ENCODE measurements at places on chromosomes 11 and 22.

DNA sequence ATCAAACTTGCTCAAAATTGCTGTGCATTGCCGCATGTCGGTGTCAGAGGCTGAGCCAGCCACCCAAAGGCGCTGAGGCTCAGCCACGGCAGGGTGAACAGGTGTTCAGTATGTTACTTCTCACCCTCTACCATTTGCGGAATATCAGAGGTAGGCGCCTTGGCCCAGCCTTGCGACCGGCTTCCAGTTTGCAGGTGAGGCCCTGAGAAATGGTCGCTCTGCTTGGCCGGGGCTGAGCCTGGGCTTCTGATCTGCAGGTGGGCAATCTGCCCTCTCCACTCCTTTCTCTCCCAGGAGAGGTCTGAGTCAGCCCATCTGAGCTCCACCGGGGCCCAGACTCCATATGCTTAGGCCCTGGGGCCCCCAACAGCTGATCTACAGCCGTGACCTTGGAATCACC lies 71.0 kb downstream of the RPS6KA4 start:
- DNase-seq: no peak

DNA sequence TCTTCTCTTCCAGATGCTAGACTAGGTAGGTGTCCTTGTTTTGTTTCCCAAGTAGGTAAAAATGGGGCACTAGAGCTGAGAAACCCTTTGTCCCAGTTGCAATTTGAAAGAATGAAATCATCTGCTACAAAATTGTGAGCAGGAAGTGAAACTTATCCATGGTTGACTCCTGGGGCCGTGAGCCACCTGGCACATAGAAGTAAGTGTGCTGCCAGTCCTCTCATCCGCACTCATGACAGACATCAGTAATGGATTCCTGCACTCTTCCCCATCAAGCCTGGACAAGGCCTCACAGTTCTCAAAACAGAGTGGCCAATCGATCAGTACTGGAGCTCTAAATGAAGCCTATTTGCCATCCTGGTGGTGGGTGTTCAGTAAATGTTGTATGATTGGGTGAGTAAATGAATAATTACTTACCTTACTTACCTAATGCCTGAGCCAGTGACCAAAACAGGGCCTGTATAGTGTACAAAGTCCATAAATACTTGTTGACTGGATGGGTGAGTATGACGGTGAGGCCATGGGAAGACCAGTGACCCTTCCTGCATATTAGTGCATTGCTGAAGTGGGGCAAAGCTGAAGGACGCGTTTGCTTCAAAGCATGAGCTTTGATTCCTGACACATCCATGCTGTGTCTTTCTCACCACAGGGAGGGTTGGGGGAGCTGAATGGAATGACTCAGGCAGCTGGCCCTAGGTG lies 68.9 kb upstream of the HEPHL1 start:
- no peak for DNase-seq

DNA sequence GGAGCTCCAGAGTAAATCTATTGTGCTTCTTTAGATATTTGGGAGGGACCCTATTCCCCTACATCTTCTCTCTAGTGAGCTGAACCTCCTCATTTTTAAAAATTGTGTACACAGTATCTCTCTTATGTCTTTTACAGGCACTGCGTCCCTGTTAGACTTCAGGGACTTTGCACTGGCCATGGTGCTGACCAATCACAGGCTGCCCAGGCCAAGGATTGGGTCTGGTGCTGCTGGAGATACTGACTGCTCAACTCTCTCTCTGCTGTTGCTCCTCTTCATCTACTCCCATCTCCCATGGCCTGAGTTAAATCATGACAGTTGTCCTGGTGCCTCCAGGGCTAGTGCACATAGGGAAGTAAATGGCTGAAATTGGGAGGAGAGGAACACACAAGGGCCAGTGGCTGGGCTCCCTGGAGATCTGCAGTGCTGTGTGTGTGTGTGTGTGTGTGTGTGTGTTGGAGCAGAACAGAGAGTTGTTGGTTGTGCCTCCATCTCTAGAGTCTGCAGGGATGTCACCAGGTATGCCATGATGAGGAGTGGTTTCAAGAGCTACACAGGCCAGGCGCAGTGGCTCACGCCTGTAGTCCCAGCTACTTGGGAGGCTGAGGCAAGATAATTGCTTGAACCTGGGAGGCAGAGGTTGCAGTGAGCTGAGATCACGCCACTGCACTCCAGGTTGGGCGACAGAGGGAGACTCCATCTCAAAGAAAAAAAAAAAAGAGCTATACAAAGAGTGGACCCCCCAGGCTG lies 155.3 kb downstream of the ST3GAL4 start:
- no peak for DNase-seq

- no peak for DNase-seq
These were observed 48.5 kb upstream of the GCAT start for GRCh38 chr22:37759281-37759680.

Data from GM06990 (cell line).